ENCODE measurements at places on chromosomes 3 and 15.

GRCh38 chr15:30865257-30865656 lies 38.5 kb upstream of the FAN1 start:
- no peak for DNase-seq

- DNase-seq, result peak; percentile 69
These were observed at the start of gene BCL2A1 for GRCh38 chr15:79970624-79971434. BCL2A1 (minus strand) TSS chr15:79971196; CDS start chr15:79971119, 77 bp downstream.

DNA sequence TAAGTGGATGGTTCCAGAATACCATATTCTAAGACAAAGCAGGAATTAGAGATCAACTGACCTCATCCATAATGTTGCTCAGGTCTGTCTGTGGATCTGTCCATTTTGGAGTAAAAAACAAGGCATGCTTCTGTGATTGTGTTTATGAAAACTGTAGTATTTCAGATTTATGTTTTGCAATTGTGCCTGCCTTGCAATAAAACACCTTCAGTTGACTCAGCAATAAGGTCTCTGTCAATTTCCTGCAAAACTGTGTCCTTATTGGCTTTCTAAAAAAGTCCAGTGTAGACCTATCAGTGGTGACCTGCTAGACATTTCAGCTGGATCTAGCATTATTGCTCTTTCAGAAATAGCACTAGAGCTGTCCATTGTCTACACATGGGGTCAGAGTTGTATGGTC lies 409.5 kb upstream of the AZI2 start:
- no peak for DNase-seq

DNA sequence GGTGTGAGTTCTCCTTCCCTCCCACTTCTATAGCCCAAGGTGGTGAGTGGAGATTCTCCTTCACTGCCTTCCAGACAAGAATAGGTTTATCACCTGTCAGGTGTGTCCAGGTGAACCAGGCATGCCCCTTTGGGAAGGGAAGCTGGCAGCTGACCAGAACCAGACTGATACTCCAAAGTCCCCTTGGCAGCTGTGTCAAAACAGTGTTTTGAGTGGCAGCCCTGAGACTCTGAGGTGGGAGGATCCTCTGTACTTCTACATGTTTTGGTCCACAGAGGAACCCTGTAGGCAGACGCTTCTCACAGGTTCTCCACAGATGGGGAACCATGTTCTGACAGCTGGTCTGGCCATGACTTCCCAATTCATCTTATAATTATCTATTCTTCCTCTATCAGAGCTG lies 30.1 kb downstream of the ISL2 start:
- DNase-seq, result no peak
